Stimulated activated naive CD8-positive, alpha-beta T cell treated with anti-CD3 and anti-CD28 coated beads, Interleukin-15, amount 100 ng/mL, for 72 hours (primary cell): ENCODE measurements at places on chromosomes 5 and 9.

GRCh38 chr5:178322736-178323540, 90.3 kb upstream of the PHYKPL start:
- DNase-seq: no peak

DNA sequence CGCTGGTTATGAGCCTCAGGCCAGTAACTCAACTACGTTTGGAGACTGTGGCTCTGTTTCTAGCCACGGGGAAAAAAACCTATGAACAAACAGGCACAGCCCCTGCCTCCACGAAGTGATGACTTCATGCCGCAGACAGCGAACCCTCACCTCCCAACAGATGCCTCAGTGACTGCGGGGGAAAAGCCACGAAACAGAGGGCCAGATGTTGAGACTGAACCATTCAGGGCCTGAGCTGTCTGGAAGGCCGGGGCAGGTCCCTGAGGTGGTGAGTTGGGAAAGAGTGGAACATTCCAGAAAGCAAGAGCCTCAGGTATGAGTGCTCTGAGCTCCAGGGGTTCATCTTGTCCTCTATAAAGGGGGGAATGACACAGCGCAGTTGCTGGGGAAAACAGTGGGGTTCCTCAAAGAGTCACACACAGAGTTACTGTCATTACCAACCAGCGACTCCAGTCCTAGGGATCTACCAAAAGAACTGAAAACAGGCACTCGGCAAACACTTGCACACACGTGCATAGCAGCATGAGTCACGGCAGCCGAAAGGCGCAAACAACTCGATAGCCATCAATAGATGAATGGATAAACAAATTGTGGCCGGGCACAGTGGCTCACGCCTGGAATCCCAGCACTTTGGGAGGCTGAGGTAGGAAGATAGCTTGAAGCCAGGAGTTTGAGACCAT, 15.3 kb downstream of the PLPP7 start:
- no peak for DNase-seq

DNA sequence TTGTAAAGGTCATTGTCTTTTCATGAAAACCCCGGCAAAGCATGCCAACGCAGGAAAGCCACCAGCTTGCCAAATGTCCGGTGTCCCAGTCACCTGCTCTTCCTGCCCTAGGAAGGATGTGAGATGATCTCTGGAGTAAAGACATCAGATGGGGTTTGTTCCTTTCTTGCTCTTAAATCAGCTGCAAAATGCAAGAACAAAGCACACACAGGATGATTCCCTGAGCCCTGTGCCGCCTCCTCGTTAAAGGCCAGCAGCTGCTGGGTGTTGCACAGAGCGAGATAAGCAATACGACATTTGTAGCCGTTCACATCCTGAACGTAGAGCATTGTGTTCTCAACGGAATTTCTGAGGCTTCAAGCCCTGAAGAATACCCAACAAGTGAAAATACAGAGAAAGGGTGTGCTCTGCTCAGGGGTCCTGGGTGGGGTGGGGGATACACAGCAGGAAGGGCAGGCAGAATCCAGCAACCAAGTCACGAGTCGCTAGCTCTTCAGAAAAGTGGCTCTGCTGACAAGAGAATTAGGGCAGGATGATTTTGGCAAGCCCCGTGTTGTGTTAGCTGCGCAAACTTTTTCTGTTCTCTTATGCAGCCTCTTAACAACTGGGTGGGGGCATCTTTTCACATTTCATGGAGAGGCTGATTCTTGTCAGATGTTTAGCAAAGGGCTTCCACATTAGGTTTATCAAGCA, 229.2 kb upstream of the MAP3K1 start:
- no peak for DNase-seq

- DNase-seq: no peak
Observed at GRCh38 chr5:59525311-59525710, 368.2 kb downstream of the PDE4D start.

- DNase-seq: no peak
Observed at GRCh38 chr5:158928404-158928803, 171.3 kb downstream of the EBF1 start.

DNA sequence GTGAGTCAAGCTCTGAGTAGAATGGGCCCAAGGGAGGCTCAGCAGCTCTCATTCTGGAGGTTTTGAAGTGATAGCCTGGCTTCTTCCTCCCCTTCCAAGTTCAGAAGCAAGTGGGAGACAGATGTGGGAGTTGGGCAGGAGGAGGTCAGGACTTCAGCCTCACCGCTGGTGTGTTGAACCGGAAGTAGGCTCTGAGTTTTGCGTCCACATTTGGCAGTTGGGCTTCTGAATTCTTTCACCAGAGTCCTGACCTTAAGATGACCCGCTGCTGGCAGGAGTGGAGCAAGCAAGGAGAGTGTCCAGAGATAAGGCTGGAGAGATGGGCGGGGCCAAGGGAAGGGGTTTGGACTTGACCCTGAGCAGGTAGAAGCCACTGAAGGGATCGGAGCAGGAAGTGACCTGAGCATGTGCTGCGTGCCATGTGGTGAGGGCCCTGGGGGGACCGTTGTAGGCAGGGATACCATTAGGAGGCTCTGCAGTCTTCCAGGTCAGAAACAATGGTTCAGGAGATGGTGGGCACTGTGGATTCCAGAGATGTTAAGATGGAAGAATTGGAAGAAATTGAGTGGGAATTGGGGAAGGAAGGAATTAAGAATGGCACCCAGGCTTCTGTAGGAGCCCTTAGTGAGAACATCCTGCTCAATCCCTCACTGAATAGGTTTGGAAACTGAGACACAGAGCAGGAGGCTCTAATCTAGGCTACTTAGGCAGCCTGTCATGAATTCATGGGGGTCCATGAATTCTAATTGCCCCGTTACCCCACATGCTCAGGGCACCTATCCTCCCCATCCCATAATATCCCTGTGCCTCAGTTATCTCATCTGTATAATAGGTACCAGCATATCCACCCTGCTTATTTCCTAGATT, 25.9 kb downstream of the GALNT12 start:
- no peak for DNase-seq
